HL-60 (cell line): ENCODE measurements at places on chromosomes 12 and 14.

GRCh38 chr12:53938326-53939140, at the start of gene HOXC13:
TSS of gene HOXC13 (plus strand) at chr12:53938831. CDS start at chr12:53938907, 76 bp downstream.
- DNase-seq: no peak

- no peak for DNase-seq
Measured at GRCh38 chr14:68065322-68065721, 245.7 kb downstream of the RAD51B start.

- peak; percentile 81 for DNase-seq
Measured at GRCh38 chr12:121144416-121144914, 11.8 kb downstream of the P2RX7 start.

- no peak for DNase-seq
Measured at GRCh38 chr14:104979758-104980610, 1.8 kb upstream of the AHNAK2 start.

- DNase-seq: no peak
Measured at GRCh38 chr12:72560003-72560769, 288.0 kb downstream of the TRHDE start.
